ENCODE measurements at places on chromosomes 5 and 9.

- DNase-seq = no peak
These were observed 12.4 kb upstream of the TENT4A start for GRCh38 chr5:6700685-6701355.

DNA sequence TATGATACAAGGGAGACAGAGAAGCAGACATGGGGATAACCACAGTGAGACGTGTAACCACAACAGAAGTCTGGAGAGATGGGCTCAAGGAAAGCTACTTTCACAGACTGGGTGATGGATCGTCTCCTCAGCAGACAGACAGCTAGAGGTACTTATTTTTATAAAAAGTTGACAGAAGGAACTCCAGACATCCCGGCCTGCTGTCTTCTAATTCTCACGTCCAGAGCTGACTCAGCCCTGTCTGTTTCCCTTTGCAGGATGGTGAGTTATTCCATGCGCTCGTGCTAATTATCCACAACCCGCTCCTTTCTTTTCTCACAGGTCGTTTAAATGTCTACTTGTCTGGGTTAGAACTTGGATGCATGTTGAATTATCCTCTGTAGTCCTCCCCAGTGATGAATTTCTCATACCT lies 304.5 kb downstream of the CWC27 start:
- DNase-seq = peak; percentile 12

DNA sequence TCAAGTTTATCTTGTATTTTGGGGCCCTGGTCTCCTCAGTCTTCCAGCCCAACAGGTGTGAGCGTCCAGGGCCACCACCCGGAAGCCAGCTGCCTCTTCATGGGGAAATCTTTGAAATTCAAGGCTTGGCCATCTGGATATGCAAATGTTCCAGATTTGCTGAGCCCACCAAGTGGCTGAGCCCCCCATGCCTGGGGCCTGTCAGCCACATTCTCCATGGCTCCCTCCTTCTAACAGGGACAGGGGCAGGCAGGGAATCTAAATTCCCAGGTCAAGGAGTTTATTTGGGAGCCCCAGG lies 14.2 kb upstream of the CXXC5 start:
- DNase-seq = no peak

DNA sequence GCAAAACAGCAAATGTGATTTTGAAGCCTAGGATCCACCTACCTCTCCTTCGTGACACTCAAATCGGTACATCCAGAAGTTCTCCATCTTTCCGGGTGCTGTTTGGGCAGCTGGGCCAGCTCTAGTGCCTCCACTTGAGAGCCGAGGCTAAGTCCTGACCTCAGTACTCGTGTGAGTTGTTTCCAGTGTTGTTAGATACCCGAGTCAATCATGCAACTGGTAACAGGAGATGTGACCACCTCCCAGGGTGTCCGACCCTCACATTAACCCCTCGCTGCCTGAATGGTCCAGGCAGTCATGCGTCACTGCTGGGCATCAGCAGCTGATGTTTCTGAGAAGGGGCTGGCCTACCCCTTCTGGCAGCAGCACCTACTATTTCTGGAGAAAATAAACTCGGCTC lies 170.3 kb downstream of the ENTREP1 start:
- DNase-seq = no peak

- DNase-seq = no peak
These were observed 104.4 kb downstream of the ARHGAP26 start for GRCh38 chr5:142874540-142874939.

Measured in Jurkat, Clone E6-1 (cell line).